ENCODE measurements at places on chromosomes 7 and 10.

GRCh38 chr7:133360201-133360600, 107.3 kb downstream of the EXOC4 start:
- no peak for DNase-seq

GRCh38 chr10:110296966-110297365, 7.8 kb downstream of the SMNDC1 start:
- no peak for DNase-seq

GRCh38 chr10:6240254-6240653, 37.5 kb downstream of the PFKFB3 start:
- DNase-seq, result no peak

- no peak for DNase-seq
These were observed 572 bp upstream of the BHLHA15 start for GRCh38 chr7:98210513-98211220.

- no peak for DNase-seq
These were observed 350.7 kb downstream of the IPMK start for GRCh38 chr10:57917019-57917418.

DNA sequence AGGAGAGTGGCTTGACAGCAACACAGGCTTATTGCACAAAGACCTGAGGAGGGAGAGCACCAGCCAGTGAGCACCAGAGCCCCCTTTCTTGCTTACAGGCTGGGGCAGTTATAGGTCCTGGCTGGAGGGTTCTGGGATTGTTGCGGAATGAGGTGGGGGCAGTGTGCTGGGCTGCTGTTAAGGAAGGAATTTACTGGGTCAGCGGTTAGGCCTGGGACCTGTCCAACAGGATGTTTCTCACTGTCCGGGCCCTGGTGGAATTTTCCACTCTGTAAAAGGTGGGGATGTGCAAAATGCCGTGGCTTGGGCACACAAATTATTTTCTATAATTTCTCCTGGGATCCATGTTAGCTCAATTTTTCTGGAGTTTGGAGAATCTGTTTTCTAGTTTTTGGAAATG, 757.3 kb downstream of the TYW1 start:
- no peak for DNase-seq

- no peak for DNase-seq
These were observed 136.5 kb downstream of the ADARB2 start for GRCh38 chr10:1600861-1601260.

- DNase-seq, result no peak
These were observed 29.1 kb downstream of the CHCHD3 start for GRCh38 chr7:133052826-133053225.

Measured in SIG-M5 (cell line).